ENCODE measurements at places on chromosomes 1 and 21.

DNA sequence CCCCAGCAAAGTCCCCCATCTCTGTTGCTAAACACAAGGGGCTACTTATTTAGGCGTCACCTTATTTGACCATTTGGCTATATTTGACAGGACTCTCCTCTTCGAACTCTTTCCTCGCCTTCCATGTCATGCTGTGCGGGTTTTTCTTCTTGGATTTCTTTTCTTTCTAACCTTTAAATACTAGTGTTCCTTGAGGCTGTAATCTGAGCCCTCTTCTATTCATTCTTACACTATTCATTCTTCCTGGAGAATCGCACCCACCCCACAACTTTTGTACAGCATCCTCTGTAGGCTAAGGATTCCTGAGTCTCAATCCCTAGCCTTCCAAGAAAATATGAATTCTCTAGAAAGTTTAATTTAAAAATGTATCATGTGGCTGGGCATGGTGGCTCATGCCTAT lies 61.7 kb upstream of the C1orf115 start:
- DNase-seq, result no peak

- peak; percentile 29 for DNase-seq
These were observed 137.4 kb upstream of the USP25 start for GRCh38 chr21:15592271-15592860.

DNA sequence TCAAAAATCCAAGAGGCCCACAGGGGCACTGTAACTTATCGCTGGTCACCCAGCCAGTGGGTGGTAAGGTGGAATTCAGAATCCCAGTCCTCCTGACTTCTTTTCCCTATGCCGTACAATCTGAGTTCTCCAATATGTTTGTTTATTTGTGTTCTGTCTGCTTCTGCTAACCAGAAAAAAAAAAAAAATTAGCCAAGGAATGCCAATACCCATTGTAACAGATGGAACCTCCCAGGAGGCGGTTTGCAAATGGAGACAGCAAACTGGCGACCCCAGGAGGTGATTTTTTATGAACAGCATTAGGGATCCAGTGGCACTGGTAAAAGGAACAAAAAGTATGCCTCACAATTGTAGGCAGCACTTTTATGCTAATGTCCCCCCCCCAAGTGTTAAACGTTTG lies 189.0 kb upstream of the FGGY start:
- DNase-seq, result no peak

GRCh38 chr1:156641761-156642264 lies at the start of gene BCAN:
Gene BCAN (plus strand): TSS chr1:156642117. CDS start chr1:156646055, 3,938 bp downstream.
- DNase-seq, result no peak

GRCh38 chr1:95118067-95118499 lies 928 bp downstream of the TLCD4 start:
- DNase-seq, result no peak

DNA sequence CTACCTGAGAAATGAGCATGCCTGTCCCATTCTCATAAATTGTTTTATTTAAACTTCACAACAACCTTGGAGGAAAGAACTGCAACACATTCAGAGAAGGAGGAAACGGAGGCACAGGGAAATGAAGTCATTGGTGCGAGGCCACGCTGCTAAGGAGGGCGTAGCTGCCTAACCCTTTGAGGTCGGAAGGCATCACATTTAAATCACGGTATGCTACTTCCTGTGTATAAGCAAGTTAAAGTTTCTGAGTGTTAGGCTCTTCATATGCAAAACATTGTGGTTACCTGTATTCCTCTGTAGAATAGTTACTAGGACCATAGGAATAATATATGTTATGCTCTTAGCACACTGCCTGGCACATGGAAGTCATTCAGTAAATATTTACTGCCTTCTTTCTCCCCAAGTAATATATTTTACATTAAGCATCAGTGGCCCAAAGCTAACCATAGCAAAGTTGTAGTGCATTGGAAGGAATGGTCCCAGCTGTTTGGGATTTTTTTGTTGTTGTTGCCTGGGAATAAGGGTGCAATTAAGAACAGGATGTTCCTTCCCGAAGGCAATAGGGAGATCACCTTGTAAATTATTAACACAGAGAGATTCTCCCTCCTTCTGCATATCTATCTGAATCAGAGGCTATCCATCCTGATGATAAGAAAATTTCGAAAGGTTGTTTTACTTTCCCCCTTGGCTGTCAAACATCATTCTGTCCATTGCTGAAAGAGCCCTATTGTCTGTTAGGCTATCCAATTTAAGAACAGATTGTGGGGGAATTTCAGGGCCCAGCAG lies 192.2 kb upstream of the C8B start:
- DNase-seq, result no peak

GRCh38 chr21:29429218-29429617 lies 130.5 kb downstream of the BACH1 start:
- DNase-seq, result no peak

- no peak for DNase-seq
These were observed 232.8 kb downstream of the SDCCAG8 start for GRCh38 chr1:243488459-243489157.

DNA sequence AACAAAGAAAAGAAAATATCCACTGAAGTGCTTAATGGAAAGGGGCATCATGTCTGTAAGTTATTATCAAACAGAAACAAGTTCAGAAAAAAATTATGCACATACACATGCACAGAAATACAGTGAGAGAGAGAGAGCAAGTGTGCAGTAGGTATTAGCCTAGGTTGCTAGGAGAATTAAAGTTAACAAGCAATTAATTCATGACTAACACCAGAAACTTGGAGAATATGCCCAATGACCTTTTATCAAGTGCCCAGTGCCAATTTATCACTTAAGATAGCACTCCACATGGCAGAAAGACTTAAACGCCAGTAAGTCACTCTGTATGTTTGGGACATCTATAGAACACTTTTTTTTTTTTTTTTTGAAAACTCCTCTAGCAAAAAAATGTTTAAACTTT lies 56.2 kb upstream of the SLC16A1 start:
- no peak for DNase-seq
